ENCODE measurements at places on chromosomes 6 and 20.

GRCh38 chr20:51660672-51661608, 107.2 kb downstream of the ATP9A start:
- no peak for DNase-seq

DNA sequence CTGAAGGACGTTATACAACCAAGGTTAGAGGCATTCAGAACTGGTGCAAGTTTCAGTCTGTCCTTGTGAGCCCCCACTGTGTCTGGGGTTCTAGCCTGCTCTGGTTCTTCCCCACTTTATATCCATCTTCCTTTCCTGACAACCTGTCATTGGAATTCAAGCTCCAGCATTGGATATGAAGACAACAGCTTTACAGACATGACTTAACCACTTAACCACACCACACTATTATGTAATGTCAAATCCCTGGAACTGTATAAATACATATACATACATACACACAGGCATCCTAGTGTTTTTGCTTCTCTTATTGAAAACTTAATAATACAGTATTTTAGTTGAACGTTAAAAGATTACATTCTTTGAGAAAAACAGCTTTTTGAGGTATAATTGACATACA, 217.9 kb upstream of the SGK1 start:
- DNase-seq: no peak

DNA sequence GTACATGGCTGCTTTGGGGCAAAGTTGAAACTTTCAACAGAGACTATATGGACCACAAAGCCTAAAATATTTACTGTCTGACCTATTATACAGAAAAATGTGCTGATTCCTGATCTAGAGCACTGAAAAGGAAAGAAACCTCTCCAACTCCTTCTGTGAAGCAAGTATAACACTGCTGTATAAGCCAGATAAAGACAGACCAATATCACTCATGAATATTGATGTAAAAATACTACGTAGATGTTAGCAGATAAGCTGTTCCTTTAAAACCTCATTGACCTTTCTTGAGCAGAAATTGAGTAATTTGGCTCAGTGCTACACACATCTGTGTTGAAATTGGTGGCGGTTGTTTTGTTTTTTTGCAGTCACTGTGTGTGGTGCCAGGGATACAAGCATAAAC, 69.9 kb upstream of the HDAC2 start:
- peak; percentile 39 for DNase-seq

DNA sequence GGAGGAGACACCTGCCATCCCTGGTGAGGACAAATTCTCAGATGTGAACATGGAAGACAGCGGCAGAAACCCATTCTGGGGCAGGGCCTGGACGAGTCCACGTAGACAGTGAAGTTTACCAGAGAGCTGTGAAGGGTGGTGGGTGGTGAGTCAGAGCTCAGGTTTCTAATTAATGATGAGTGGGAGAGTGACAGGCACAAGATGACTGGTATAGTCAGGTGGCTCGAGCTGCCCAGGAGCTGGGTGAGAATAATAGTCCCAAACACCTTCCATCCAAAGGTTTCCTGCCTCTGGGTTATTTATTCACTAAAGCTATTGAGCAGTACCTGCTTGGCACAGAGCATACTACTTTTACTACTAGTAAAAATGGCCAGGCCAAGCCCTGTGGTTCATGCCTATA, 6.0 kb downstream of the TLDC2 start:
- no peak for DNase-seq

DNA sequence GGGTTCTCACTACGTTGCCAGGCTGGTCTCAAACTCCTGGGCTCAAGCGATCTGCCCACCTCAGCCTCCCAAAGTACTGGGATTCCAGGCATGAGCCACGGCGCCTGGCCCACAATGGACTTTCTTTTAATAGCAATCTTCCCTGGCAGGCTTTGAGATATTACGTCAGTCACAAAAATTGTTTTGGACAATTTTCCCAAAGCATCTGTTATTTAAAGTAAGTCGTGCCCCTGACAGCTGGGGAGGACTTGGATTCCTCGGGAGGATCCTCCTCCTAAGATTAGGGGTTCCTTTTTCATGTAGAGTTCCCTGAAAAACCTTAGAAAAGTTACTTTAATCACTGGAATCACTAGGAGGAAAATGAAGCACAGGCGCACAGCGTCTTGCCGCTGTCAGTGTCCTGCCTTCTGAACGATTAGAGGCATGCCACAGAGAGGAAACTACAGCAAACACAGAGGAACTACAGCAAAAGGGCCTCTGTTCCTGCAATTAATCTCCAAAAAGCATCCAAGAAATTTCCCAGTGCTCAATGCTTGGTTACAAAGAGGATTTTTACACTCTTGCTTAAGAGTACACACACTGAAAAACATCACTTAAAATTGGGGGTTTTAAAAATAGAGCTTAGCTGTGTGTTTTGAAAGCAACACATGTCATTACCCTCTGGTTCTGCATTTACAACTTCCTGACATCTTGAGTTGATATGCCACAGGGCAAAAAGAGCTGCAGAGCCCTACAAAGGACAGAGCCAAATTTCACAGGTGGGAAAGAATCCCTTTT, 4.5 kb downstream of the ACSS1 start:
- peak; percentile 24 for DNase-seq

GRCh38 chr20:38970302-38970701, 8.2 kb downstream of the DHX35 start:
- DNase-seq: no peak

DNA sequence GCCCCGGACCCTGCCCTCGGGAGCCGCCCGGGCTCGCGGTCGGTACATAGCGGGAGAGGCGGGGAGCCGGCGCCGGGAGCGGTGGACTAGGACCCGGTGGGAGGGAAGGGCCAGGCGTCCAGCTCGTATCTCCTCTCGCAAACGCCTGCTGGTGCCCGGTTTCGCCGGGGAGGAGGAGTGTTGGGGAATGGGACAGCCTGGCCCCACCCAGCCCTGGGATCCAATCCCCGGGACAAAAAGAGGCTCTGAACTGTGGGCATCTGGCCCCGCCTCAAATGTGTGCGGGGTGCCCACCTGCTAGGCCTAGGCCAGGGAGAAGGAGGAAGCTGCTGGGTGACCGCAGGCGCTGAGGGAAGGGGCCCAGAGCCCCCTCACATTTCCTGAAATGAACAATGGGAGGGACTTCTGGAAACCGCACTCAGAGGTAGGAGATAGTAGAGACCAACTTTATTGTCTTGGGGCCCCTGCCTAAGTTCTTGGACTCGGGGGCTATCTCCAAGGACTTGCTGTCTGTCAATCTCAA, at the start of gene KCNK17:
TSS of gene KCNK17 (minus strand) at position 147 of the 523 bp plus-strand sequence. CDS start at position 48, 99 bp downstream.
- no peak for DNase-seq

DNA sequence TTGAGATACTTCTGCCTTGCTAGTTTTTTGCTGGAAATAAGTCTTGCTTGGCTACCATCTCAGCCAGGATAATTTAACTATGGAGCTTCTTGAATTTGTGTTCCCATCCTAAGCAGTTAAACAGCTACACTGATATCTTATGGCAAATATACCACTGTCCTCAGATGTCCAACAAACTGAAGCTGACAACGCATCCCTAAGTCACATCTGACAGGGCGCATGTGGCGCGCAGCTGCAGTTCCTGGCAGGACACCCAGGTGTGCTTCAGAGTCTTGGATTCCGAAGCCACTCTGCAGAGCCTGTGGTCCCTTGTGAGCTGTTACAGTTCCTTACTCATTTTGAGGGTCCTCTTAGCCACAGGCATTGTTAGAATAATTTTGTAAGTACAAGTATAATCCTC, 127.9 kb downstream of the WDR27 start:
- no peak for DNase-seq

GRCh38 chr20:60816901-60817300, 435.2 kb upstream of the CDH4 start:
- no peak for DNase-seq

- no peak for DNase-seq
Measured at GRCh38 chr6:134994431-134994830, 44.5 kb upstream of the ALDH8A1 start.

DNA sequence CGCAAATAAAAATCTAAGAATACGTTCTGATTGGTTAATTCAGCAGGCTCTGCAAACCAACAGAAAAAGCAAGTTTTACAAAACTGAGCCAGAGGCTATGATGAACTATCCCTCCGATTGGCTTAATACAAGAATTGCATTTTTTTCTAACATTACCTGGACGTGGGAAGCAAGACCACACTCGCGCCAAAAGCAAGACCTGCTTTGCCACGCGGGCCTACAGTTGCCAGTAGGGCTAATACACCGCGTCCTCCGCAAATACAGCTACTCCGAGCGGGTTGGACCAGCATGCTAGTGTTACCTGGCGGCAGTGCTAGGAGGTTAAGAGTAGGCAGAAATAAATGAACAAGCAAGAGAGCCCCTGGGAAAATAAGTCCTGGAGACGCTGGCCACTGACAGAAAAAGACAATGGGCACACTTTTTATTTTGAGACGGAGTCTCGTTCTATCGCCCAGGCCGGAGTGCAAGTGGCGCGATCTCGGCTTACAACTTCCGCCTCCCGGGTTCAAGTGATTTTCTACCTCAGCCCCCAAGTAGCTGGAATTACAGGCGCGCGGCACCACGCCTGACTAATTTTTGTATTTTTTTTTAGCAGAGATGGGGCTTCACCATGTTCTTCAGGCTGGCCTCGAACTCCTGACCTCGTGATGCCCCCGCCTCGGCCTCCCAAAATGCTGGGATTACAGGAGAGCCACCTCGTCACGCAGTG, 131.9 kb upstream of the BTN3A2 start:
- no peak for DNase-seq

- DNase-seq: no peak
Measured at GRCh38 chr6:816510-817084, 123.7 kb upstream of the EXOC2 start.

GRCh38 chr6:143253586-143253985, 192.9 kb downstream of the AIG1 start:
- DNase-seq: no peak

- DNase-seq: no peak
Measured at GRCh38 chr6:69012876-69013275, 377.8 kb downstream of the ADGRB3 start.

DNA sequence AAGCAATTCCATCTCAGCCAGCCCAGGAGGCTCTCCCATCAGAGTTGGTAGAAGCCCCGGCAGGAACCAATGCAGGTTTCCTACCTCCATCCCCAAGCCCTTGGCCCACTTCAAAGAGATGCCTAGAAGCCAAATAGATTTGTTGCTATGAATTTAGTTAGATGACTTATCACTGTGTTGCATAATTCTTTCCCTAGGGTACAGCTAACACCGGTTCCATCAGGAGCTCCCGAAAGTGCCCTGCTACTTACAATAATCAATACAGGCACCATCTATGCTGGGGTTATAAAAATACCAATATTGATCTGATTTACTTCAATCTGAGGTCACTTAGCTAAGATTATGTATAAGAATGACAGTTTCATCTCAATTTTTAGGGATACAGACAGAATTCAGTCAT, 113.0 kb downstream of the MAP7 start:
- no peak for DNase-seq

GRCh38 chr6:7933794-7934193, 23.2 kb upstream of the TXNDC5 start:
- DNase-seq: no peak

DNA sequence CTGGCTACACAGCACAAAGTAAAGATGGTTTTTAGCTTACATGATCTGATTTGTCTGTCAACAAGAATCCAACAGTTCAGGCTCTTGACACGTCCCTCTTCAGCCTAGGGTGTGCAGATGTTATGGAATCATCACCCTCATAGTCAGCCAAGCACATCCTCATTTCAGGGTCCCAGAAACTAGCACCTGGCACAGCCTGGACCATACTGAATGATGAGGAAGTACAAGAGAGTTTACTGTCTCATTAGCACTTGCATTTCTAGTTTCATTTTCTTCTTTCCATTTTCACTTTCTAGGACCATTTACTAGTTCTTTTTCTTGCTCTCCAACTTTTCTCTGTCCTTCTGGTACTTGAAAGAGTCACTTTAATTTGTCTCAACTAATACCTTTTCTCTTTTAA, 6.5 kb downstream of the RIPOR2 start:
- DNase-seq: no peak

- no peak for DNase-seq
Measured at GRCh38 chr20:18571009-18571408, 3.8 kb downstream of the SMIM26 start.

- no peak for DNase-seq
Measured at GRCh38 chr20:22862671-22863230, 172.4 kb upstream of the SSTR4 start.

DNA sequence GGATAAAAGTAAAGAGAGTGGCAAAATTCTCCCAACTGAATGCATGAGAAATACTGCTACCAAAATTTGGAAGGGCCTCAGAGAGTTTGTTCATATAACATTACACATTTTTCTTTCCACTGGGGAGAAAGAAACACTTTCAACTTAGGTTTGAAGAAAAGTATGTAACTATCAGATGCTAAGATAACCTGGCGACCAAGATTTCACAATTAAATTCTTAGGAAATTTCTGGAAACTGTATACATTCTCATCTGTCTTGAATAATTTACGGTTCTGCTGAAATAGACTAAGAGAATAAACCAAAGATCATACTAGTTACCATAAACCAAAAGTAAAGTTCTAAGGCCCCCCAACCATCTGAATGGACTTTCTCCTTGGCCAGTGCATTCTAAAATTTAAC, 413.0 kb upstream of the RUNX2 start:
- no peak for DNase-seq

- no peak for DNase-seq
Measured at GRCh38 chr20:24501764-24502556, 32.5 kb downstream of the SYNDIG1 start.

DNA sequence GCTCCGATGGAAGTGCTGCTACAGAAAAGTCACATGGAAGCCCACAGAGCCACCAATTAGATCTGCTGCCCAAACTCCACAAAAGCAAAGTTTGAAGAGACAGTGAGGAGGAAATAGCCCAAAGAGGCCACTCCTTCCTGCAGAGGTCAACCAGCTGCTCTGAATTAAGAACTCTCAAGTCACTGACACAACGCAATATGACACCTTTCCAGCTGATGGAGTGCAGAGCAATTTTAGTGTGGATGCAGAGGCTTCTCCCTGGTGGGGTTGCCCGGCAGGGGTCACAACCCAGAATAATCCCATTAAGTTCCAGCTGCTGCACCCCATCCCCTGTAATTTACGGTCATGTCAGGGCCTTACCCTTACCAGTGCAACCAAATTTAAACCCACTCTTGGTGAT, 361.9 kb upstream of the JARID2 start:
- no peak for DNase-seq

DNA sequence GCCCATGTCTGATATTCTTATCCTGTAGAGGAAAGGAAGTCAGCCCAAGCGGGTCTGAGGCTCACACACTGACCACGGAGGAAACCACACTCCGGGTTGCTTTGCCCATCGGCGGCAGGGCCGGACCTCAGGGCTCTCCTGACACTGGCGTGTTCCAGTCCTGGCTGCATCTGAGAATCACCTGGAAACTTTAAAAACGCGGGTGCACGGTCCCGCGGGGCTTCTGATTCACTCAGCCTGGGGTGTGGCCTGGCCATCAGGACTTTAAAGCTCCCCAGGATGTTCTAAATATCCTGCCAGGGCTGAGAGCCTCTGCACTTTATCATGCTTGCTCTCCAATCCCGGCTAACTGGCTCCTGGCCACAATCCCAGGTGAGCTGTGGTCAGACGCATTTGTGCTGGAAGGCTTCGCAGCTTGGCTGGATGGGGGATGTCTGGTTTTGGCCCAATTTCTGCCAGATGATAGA, 47.7 kb upstream of the DACT2 start:
- DNase-seq: no peak
